ENCODE measurements at places on chromosomes 4 and X.

GRCh38 chr4:185213877-185214276 is 4.5 kb downstream of the SNX25 start:
- DNase-seq, result no peak

DNA sequence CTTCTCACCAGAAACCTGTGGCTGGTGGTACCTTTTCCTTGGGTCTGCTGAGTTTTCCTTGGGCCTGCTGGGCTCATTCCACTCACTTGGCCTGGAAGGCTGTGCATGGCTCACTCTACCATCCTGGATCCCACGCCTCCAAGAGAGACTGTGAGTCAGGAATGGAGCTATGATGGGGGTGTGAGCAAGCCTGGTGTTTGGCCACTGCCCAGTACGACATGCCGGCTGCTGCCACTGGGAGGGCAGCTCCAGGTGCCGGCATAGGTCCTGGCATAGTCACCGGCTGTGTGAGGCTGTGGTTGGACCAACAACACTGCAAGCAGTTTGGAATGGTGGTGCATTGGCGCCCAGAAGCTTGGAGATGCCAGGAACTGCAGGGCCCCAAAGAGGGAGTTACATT is 721.7 kb downstream of the PCDH18 start:
- no peak for DNase-seq

- no peak for DNase-seq
Measured at GRCh38 chrX:32937043-32937442, 274.3 kb downstream of the DMD start.

- no peak for DNase-seq
Measured at GRCh38 chr4:184368290-184368689, 106.1 kb downstream of the IRF2 start.

GRCh38 chr4:1989533-1990347 is 19.0 kb downstream of the NELFA start:
- DNase-seq, result no peak

DNA sequence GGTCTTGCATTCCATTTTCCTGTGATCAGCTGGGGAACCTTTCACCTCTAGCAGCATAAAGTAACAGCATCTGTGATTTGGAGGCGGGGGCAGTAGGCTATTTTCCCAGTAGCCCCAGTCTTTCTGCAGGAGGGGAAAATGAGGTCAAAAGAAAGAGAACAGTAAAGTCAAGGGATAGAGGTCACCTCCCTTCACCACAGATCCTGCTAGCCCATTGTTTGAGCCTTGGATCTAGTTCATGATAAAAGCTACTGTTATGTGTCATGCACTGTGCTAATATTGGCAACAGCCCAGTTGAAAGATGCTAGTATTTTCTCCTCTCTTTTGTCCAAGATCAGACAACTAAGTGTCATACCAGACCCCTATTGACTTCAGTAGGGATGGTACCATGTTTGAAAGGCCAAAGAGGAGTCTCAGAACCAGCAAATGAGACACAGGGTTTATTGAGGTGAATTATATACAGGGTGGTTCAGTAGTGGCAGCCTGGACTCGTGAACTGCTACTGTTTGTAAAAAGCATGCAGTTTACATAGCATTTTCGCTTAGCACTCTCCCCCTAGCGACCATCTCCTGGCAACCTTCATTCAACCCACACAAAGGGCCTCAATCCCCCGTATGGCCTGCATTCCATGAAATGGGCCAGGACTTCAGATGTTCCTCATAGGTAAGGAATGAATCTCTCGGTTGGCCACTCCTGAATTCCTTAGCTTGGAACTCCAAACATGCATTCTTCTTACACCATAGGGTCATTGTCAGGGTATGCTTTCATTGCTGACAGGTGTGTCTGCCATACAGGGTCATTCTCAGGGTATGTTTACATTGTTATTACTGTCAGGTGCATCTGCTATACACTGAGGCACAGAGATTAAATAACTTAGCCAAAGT is 170.0 kb upstream of the FRMPD4 start:
- peak; percentile 57 for DNase-seq

DNA sequence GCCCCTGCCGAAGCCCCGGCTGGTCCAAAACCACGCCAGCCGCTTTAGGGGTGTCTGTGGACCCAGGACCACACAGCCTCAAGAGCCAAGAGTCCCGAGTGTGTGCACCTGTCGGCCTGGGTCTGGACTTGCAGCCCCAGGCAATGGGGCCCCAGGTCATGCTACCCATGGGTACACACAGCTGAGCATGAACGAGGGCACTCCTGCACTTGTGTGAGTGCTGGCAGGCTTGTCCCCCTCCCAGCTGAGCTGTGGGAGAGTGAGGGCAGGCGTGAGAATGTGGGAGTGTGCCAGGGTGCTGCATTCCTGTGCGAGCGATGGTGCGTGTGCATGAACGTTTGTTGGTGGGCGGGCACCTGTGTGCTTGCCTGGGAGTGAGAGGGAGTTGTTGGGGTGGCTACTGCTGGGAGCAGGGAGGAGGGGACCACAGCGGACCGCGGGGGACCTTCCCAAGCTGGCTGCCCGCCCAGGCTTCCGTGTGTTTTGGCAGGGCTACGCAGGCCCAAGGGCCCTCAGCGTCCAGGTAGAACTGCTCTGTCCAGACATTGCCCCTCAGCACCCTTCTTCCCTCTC is 30.8 kb downstream of the BLOC1S4 start:
- DNase-seq, result no peak

DNA sequence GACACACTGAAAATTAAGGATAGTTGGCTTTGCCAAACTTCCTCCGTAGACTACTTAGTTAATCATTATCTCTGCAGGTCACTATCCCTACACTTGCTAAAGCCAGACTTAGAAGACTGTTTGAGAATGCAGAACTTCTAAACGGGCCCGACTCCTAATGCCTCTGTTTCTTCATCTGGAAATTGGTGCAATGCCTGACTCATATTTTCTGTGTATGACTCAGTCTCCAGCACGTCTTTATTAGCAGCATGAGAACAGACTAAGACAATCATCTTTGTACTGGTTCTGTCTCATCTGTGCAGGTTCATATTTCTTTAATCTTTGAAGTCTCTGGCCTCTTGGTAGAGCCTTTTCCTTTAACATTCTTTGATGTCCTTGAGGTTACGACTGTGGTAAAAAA is 411.9 kb upstream of the ACTRT1 start:
- DNase-seq, result no peak

DNA sequence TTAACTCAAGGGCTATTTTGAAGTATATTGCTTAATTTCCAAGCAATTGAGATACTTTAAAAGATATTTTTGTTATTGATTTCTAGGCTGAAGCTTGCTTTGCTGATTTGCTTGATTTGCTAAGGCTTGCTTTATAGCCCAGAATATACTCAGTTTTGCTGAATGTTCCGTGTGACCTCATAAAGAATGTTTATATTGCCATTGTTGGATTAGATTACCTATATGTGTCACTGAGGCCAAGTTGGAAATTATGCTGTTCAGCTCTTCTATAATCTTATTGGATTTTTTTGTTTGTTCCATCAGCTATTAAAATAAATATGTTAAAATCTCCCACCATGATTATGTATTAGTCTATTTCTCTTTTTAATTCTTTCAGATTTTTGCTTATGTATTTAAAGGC is 13.0 kb downstream of the TBC1D19 start:
- DNase-seq, result no peak

DNA sequence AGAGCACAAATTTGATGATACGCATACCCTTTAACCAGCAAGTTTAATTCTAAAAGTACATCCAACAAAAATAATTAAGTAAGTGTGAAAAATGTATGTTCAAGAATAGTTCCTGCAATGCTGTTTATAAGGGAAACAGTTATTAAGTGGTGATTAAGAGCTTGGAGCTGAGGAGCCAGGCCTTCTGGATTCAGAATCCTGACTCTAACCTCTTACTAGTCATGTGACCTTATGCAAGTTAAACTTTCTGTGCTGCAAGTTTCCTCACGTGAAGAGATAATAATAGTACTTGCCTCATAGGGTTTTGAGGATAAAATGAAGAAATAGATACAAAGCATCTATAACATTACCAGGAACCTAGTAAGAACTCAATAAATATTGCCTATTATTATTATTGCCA is 77.7 kb downstream of the FAM13A start:
- no peak for DNase-seq

- no peak for DNase-seq
Measured at GRCh38 chr4:184400375-184400870, 73.9 kb downstream of the IRF2 start.

- DNase-seq, result no peak
Measured at GRCh38 chr4:19386786-19387185, 864.9 kb upstream of the SLIT2 start.

DNA sequence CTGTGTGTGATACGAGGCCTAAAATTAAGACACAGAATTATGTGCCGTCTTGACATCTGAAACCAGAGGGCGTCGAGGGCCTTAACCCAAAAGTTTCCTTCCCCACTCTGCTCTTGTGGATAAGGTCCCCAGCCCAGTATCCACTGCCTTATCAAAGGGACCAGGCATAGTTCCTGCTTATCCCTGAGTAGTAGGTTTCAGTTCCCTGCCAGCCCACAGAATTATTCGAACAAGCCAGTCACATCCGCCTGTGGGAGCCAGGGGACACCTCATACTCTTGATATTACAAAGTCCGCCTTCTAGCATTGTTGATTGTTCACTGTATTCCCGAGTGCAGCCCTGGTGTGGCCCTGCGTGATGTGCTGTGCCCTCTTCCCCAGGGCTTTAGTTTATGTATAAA is 5.4 kb upstream of the MMRN1 start:
- no peak for DNase-seq

GRCh38 chrX:152024710-152025109 is 50.2 kb upstream of the GABRE start:
- DNase-seq, result no peak

DNA sequence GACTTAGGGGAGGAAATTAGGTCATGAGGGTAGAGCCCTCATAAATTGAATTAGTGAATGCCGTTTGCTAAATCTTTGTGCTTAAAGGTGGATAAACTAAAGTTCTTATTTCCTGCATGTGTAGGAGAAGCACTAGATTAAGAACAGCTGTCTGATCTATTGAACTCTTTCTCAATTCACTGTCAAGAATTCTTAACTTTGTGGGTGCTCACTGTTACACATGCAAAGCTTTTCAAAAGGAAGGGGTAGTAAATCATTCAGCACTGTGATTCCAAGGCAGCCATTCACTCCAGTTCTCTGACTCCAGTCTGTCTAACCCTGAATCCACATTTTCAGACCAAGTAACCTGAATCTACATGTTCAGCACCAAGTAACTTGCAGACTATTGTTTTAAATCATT is 1520.1 kb downstream of the PCDH18 start:
- DNase-seq, result no peak

- no peak for DNase-seq
Measured at GRCh38 chr4:95167805-95168204, 381.0 kb downstream of the UNC5C start.

DNA sequence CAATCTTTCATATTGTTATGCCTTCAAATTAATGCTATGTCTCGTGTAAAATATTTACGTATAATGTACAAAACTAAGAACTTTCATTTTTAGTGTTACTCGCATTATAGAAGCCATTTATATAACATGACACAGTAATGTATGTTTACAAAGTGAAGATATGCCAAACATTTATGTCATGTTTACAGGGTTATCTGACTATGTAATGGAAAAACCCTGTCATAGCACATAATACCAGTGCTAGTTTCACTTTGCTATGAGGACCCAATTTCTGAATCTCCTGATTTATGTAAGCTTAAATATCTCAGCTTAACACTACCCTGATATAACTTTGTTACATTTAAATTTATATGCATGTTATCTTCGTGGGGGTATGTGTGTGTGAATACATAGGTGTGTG is 233.1 kb downstream of the FAT4 start:
- no peak for DNase-seq

DNA sequence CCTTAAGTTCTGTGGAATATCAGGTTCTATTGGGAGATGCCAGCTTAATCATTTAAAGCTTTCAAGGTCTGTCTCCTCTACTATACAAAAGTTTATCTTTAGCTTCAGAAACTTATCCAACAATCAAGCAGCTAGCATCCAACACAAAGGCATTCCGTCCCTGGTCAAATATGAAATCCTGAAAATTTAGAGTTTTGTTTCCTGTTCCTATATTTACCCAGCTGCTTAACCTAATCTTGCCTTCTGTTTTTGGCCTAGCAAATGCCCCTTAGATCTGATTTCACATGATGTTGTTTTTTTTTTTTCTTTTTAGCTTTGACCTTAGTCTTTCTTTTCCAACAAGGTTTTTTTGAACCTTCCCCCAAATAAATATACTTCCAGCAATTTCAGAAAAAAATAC is 33.8 kb downstream of the FAM13A start:
- DNase-seq, result peak; percentile 18

DNA sequence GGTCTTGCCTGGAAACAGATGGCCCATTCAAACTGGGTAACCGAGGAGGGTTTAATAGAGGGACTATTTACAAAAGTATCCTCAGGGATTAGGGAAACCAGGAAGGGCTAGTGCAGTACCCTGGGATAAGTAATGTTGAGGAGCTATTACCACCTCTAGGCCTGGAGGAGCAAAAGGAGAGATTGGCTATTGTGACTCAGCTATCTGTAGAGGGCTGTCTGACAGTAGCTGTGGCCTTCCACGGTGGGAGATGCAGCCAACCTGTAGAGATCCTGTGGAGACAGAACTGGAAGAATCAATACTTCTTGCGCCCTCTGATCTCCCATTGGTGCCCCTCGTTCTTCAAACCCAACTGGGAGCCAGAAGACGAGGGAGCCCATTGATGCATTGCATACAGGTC is 34.1 kb upstream of the RPS6KA3 start:
- DNase-seq, result no peak

- peak; percentile 72 for DNase-seq
Measured at GRCh38 chrX:115960440-115961084, 210.0 kb upstream of the AGTR2 start.

DNA sequence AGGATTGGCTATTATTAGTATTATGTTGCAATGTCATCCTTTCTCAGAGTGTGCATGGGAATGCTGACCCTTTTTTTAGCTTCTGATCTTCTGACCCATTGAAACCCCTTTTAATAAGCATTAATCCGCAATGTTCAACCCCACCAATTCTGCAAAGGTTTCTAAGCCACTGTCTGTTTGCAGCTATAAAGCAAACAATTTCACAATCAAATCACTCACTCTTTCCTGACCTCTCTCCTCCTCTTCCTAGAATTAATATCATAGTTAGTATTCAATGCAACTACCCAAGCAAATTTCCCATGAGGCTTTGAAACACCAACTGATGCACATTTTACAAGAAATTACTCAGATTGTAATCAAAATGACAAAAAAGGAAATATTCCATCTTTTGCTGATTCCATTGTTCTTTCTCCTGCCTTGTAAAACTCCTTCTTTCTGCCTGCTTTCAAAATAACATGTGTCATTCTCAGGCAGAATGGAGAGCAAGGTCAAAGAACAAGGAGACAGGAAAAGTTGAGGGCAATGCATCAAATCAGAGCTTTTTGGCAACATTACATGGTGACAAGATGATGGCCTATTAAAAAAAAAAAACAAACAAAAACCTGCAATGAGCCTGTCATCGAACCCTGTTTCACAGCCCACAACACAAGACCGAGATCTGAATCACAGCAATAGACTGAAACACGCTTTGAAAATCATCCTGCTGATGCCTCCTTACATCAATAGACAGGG is 253.2 kb upstream of the AR start:
- no peak for DNase-seq

DNA sequence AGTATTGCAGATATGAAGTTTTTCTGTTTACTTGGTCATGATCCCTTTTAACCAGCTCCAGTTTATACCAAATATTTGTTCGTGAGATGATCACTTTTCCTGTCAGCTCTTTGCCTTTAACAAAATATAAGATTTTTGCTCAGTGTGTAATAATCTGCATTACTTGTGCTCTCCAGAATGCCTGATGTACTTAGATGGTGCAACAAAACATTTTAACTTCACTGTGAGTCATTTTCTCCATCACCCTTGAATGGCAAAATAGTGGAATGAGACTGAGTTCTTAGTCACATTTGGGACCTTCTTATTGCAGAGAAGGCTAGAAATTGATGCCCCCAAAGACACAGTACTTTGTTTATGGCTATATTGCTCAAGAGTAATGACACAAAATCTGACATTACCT is 252.0 kb downstream of the FRMPD4 start:
- no peak for DNase-seq

All from NCI-H146 (cell line).